Muscle of arm (tissue), 14 donors: ENCODE measurements at places on chromosomes 11 and 22.

DNA sequence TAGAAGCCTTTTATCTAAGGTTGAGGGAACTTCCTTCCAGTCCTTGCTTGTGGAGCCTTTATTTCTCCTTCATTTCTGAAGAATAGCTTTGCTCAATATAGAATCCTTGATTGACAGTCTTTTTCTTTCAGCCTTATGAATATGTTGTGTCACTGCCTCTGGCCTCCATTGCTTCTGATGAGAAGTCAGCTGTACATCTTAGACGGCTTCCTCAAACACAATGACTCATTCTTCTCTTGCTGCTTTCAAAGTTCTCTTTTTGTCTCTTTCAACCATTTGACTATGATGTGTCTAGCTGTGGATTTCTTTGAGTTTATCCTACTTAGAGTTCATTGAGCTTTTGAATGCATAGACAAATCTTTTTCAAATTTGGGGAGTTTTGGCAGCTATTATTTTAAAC, 893.2 kb downstream of the BRD1 start:
- no peak for DNase-seq

DNA sequence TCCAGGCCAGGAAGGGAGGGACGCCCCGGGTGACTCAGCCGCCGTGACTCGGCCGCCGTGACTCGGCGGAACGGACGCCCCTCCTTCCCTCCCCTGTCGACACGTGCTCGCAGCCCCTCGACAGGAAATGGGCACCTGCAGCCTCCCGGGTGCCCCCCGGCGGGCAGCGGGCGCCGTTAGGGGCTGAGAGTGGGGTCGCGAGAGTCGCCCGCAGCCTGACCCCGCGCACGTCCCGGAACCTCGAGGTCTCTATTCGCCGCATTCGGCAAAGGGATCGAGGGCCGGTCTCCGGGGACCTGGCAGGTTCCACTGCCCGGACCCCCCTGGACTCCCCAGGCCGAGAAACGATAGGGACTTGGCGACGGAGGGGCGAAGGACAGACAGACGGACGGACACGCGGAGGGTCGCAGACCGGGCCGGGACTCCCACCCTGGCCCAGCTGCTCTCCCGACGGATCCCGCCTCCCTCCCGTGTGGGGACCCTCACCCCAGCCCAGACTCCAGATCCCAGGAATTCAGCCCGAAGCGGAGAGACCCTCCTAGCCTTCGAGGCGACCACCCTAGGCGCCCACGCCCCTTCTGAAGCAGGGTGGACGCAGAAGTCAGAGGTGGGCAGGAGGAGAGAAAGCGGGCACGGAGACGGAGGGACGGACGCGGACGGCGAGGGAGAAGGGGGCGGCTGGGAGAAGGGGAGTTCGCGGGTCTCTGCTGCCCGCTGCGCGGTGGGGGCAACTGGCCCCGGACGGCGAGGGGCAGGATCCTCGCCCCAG, 648 bp downstream of the FOSL1 start:
- DNase-seq, result no peak

- no peak for DNase-seq
Measured at GRCh38 chr11:102230186-102230585, 87.1 kb upstream of the BIRC3 start.

DNA sequence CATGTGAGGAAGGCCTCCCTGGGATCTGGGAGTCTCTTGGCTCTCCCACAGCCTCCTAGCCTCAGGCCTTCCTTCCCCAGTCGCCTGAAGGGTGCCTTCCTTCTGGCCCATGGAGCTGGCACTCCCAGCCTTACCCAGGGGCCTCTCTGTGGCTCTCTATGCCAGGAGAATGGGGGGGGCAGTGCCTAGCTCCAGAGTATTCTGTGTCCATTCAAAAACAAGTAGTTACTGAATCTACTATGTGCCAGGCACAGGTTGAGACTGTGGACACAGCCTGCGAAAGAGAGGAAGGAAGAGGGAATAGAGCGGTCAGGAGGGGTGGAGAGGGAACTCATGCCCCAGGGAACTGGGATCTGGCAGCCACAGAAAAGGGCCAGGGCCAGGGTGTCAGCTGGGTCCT, 2.7 kb upstream of the PLA2G3 start:
- DNase-seq, result no peak

DNA sequence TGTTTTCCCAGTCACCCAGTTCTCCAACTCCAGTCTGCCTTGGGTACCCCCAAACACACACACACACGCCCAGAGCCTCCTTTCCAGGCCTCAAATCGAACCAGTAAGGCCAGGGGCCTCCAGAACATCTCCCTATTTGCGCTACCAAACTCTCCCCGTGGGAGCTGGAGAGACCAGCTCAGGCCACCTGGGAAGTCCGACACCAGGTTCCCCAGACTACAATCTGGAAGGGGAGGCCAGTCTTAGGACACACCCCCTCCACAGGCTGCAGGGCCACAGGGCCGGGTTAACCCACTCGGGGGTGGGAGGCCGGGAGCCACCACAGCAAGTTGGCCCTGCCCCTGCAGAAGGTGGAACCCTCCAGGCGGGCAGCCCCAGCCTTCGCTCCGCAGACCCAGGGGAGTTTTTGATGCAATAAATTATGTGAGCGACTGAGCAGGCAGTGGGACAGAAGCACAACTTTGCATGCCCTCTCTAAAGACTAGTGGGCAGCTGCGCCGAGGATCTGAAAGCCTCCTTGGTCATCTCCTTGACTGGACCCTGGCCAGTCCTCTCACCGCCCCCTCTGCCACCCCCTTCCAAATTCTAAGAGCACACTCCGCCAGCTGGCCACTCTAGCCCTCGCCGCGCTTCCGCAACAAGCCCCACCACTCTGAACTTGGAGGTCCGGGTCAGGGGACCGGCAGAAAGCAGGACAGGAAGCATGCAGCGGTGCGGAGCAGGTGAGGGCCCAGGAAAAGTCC, 2.8 kb downstream of the IGF2 start:
- DNase-seq, result no peak

GRCh38 chr22:42871146-42872050, 14.3 kb upstream of the ARFGAP3 start:
- DNase-seq, result no peak

- no peak for DNase-seq
Measured at GRCh38 chr11:125168918-125169456, 4.4 kb downstream of the PKNOX2 start.
